ENCODE measurements at places on chromosomes 12 and 14.

- DNase-seq = no peak
Measured at GRCh38 chr12:92078167-92079053, 67.2 kb downstream of the BTG1 start.

DNA sequence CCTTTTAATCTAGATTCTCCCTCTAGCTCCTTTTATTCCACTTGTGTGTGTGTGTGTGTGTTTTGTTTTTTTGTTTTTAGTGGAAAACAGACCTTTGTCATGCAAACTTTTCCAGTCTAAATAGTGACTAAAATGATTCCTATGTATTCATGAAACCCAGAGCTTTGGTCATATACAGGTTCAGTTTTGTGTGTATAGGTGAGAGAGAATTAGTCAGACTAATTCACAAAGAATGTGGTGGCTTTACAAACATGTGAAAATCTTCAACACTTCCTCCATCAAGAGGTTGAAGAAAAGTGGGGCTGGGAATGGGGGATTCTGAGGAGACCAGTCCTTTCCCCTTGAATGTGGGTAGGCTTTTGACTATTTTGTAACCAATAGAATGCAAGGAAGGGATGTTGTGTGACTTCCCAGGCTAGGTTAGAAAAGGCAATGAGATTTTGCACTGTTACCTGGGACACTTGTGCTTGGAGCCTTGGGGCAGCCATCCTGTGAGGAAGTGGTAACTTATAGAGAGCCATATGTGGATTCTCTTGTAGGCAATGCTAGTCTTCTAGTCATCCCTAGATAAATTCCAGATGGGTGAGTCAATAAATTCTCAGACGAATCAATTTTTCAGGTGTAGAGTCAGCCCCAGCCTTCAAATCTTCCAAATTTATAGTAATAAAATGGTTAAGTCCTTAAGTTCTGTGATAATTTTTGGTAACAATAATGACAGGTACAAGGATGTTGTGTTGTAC, 236.1 kb downstream of the CEP128 start:
- DNase-seq = no peak

DNA sequence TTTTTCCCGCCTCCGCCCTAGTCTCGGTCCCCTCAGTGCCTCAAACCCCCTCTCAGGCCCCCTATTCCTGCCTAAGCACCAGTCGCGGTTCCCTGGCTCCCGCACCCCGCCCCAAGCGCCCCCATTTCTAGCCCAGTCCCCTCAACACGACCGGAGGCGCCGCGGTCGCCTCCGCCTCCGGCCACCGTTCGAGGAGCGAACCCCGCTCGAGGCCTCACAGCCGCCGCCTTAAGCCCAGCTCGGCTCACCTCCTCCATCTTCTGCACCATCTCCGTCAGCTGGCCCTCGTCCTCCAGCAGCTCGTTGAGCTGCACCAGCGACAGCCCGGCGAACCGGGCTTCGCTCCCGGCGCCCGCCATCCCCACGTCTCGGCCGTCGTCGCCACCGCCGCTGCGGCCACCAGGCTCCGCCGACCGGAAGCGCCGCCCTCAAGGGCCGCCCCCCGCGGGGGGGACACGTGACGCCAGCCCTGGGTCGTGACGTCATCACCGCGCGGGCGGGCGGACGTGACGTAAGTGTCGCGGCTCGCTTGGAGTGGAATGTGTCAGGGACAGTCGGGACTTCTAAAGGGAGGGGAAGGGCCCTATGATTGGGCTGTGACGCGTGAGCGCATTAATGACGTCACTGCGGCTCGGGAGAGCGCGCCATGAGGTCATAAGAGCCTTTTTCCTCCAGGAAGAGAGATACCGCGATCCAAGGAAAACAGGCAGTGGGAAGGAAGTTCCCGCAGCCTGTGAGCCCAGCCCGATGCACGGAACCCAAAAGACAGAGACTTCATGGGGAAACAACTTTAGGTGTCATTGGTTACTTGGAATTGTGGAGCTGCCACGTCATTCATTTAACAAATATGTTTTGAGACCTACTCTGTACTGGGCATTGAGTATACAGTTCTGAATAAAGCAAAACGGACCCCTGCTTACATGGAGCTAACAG, at the start of gene VPS37B:
TSS of gene VPS37B (minus strand) at position 421 of the 933 bp plus-strand sequence. CDS start at position 359, 62 bp downstream.
- DNase-seq = peak; percentile 94

- DNase-seq = no peak
Measured at GRCh38 chr14:91920526-91920925, 27.0 kb downstream of the FBLN5 start.

DNA sequence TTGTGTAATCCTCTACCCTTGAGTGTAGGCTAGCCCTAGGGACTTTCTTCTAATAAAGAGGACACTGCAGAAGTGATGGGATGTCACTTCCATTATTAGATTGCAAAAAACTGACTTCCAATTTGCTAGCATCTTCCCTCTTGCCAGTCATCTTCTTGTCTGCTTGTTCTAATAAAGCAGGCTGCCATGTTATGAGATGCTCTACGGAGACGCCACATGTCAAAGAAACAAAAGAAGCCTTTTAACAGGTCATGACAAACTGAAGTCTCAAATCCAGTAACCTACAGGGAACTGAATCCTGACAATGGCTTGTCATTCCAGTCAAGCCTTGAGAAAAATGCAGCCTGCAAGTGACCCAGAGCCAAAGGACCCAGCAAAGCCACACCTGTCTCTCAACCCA, 76.0 kb downstream of the CEP128 start:
- no peak for DNase-seq

DNA sequence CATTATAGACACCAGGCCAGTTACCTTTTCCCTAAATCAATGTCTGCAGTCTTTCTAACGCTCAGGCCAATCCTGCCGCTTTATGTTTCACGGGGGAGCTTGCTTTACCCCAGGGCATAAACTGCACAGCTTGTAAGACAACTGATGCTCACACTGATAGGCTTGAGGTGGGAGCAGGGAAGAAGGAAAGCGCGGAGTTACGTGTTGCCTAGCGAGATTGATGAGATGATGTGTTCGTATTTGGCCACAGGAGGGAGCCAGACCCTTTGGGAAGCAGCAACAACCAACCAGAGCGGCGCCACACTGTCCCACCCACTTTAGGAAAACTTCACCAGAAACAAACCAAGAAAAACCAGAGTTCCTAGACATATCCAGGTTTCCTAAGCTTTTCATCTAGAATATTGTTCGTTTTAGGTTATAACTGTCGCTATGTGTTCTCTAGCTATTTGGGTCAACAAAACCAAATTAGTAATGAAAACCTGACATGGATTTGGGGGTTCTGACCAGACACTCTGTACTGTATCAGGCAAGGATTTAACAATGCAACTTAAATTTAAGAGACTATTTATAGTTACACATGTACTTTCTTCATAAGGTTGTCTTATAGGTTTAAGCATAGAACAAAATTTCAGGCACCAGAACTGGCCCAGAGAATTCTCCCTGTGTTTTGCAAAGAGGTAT, 2.4 kb downstream of the IL26 start:
- DNase-seq = peak; percentile 94

Measured in spinal cord (tissue), 10 donors.